ENCODE measurements at places on chromosomes 7 and 10.

DNA sequence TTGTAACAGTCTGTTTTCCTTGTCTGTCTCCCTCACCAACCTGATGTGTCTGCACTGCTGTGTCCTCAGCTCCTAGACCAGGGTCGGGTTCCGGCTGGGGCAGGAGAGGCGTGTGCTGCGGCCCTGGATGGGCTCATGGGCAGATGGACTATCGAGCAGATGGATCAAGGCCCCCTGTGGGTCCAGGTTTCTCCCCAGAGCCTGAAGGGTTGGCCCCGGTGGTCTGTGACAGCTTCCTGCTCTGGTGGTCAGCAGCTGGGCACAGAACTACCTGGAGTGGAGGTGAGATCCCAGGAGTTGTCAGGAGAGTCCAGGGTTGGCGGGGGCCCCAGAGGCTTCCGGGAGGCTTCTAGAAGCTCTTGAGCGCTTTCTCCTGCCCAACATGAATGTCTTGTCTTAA, 75.1 kb downstream of the GRK5 start:
- DNase-seq: no peak

GRCh38 chr7:69042138-69042537, 556.1 kb upstream of the AUTS2 start:
- DNase-seq: no peak

DNA sequence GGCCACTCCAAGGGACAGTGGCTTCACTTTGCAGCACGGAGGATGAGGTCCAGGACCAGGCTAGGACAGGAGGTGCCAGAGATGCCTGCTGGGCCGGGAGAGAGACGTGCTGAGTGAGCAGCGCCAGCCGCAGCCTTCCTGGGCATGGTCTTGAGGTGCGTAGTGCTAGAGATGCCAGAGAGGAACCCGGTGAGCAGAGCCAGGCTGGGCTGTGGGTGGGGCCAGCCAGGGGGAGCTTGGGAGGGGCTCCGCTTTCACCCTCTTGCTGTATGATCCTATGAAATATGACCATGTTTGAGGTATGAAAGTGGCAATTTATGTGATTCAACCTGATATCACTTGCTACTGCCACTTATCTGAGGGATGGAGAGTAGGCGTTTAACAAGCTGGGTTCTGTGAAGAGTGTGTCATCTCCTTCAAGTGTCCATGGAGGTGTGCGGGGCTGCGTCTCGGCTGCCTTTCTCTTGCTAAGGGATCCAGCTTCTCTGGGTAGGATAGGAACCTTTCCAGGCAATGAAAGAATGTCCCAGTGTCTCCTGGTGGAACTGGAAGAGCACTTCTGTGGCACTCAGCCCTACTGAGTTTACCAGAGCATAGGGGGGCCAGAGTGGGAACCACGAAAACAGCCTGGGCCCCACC, 518.4 kb upstream of the FOXK1 start:
- no peak for DNase-seq

DNA sequence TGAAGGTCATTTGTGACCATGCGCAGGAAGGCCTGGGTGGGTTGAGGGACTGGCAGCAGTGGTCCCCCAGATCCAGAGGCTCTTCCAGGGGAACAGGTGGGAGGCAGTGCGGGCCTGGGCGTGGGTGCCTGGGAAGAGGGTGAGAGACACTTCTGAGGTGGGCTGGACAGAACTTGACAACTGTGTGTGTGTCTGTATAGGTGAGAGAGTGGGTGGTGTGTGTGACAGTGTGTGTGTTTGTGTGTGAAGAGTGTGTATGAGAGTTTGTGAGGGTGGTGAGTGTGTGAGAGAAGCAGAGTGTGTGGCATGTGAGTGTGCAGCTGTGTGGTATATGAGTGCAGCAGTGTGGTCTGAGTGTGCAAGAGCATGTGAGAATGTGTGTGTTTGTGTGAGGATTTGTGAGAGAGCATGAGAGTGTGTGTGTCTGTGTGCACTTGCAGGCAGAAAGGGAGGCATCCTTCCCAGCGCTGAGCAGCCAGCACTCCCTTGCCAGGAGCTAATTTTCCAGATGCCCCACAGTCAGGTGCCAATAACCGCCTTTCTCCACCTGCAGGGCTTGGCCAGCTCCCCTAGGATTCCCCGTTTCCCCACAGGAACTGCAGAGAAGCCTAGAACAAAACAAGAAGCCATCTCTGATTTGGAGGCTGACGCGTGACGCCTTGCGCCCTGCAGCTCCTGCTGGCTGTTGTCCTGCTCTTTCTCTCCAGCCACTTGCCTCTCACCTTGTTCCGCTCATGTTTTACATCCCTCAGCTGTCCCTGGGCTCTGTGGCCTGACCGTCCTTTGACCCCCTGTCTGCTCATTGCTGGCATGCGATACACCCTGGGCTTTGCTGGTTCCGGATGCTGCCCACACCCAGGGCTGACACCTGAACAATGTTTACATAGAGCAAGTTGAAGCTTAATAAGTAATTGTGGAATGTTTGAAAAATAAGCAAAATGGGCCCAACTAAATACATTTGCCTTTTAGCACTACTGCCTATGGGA, 88.0 kb downstream of the TMEM178B start:
- no peak for DNase-seq

- no peak for DNase-seq
Measured at GRCh38 chr7:93883917-93884345, 6.6 kb downstream of the TFPI2 start.

GRCh38 chr10:127878475-127879055, 14.2 kb downstream of the CLRN3 start:
- no peak for DNase-seq

GRCh38 chr7:6164491-6164890, 107.9 kb downstream of the CYTH3 start:
- DNase-seq: no peak

GRCh38 chr10:114764656-114765055, 56.9 kb upstream of the FHIP2A start:
- no peak for DNase-seq

DNA sequence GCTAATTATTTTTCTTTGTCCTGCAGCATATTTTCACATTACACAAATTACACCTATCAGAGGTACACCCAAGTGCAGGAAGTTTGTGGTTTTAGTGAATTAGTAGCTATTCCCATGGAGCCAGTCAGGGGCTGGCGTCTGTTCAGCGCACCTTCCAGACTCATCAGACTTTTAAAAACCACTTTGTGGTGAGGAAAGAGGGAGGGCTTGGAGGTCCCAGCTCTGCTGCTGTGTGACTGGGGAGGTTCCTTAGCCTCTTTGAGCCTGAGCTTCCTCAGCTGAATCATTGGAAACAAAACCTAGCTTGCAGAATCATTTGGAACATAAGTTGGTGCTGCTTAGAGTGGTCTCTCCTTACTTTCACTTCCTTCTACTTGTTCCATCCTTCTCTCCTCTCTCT, 175.4 kb downstream of the SORCS3 start:
- no peak for DNase-seq

DNA sequence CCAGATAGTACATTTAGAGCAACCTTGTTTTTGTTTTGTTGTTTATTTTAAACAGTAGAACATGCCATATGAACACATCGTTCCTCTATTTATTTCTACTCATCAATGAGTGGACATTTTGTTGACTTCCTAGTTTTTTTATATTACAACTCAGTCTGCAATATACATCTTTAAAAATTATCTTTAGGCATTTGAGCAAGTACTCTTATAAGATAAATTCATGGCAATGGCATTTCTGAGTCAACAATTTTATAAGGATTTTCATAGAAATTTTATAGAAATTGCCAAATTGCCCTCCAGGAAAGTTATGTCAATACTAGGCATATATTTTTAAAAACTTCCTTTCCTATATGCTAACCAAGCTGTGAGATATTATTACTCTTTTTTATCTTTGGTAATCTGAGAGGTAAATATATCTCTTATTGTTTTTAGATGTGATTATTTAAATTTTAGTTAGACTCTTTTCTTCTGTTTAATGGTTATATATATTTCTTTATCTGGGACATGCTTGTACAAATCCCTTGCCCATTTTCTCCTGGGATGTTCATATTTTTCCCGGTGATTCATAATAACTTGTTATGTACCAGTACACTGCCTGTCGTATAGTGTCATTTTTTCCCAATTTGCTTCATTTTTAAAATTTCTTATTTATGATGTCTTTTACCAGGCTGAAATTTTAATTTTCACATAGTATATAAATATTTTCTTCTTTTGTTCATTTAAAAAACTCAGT, 50.5 kb downstream of the FZD1 start:
- no peak for DNase-seq

DNA sequence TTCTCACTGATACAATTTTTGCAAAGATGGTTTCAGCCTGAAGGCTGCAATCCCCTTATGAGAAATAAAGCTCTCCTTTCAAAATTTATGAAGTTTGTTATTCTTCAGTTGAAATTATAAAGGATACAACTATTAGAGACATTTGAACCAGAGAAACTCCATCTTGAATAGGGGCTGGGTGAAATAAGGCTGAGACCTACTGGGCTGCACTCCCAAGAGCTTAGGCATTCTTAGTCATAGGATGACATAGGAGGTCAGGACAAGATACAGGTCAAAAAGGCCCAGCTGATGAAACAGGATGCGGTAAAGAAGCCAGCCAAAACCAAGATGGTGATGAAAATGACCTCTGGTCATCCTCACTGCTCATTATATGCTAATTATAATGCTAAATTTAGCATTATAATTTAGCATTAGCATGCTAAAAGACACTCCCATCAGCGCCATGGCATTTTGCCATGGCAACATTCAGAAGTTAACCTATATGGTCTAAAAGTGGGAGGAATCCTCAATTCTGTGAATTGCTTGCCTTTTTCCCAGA, 22.4 kb upstream of the IFIT1B start:
- peak; percentile 51 for DNase-seq

GRCh38 chr10:49516216-49516970, 22.5 kb downstream of the ERCC6 start:
- DNase-seq: no peak

GRCh38 chr7:148306759-148307158, 283.8 kb upstream of the C7orf33 start:
- no peak for DNase-seq

GRCh38 chr7:28246921-28247461, 66.4 kb upstream of the JAZF1 start:
- DNase-seq: no peak

- no peak for DNase-seq
Measured at GRCh38 chr7:102061354-102061945, 225.2 kb upstream of the SH2B2 start.

GRCh38 chr7:134701272-134701671, 54.6 kb downstream of the BPGM start:
- DNase-seq: peak; percentile 40

DNA sequence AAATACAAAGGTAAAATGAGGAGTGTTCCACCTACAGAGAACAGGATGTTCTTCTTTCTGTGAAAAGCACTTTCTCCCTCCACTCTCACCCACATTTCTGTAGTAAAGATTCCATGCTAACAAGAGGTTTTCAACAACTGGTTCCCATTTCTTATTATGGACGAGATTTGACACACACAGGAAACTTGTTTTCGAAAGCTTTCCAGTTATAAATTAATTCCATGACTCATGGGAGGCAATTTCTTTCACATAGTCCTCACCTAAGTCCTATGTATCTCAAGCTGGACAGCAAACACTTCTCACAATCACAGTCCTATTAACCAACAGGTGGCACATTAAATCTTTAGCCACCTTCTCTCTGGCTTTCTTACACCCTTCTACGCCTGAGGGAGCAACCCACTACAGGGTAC, 24.5 kb downstream of the RAPGEF5 start:
- no peak for DNase-seq

GRCh38 chr7:44681645-44682044, 67.0 kb upstream of the ZMIZ2 start:
- no peak for DNase-seq

GRCh38 chr10:34859170-34859569, 44.1 kb upstream of the PARD3 start:
- no peak for DNase-seq

- DNase-seq: no peak
Measured at GRCh38 chr7:157658851-157659412, 322.1 kb downstream of the DNAJB6 start.

DNA sequence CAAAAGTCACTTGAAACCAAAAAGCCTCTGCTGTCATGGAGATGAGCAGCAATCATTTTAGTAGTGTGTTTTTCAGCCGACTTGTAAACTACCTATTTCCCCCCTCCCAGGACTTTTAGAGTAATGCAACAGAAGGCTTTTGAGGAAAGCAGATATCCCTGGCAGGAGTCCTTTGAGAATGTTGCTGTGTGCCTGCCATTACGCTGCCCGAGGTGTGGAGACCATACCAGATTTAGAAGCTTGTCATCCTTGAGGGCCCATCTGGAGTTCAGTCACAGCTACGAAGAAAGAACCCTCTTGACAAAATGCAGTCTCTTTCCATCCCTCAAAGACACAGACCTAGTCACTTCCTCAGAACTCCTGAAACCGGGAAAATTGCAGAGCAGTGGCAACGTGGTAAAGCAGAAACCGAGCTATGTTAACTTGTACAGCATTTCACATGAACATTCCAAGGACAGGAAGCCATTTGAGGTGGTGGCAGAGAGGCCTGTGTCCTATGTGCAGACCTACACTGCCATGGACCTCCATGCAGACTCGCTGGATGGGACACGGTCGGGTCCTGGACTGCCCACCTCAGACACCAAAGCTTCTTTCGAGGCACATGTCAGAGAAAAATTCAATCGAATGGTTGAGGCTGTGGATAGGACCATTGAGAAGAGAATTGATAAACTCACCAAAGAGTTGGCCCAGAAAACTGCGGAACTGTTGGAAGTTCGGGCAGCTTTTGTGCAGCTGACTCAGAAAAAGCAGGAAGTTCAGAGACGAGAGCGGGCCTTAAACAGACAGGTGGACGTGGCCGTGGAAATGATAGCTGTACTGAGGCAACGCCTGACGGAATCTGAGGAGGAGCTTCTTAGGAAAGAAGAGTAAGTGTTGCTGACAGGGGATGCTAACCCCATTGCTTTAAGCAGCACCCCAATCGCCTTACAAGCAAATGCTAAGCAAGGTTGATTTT, 2.2 kb downstream of the ZNF365 start:
- DNase-seq: no peak

GRCh38 chr7:114981323-114981722, 59.4 kb downstream of the MDFIC start:
- peak; percentile 44 for DNase-seq

DNA sequence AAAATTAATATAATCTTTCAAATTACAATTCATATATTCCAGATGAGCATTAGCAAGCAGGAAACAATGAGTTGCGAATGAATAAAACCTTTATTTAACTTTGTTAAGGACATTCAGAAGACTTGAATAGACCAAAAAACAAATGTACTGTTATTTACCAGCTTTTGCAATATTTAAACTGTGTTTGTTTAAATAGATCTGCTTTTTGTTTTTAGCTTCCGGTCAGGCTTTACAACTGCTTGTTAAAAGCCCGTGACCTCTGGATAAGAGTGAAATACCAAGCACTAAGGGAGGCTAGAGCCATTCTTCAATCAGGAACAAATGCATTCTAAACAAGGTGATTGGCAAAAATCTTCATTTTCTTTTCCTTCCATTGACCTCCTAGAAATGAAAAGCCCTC, 184.9 kb upstream of the GNAI1 start:
- no peak for DNase-seq

- no peak for DNase-seq
Measured at GRCh38 chr10:124364674-124365073, 54.0 kb downstream of the OAT start.

- no peak for DNase-seq
Measured at GRCh38 chr10:29620112-29620690, 14.6 kb downstream of the SVIL start.

- DNase-seq: no peak
Measured at GRCh38 chr10:62053860-62054259, 152.4 kb downstream of the ARID5B start.

- no peak for DNase-seq
Measured at GRCh38 chr7:46123-46829, 146.1 kb upstream of the FAM20C start.

Measured in OCI-M1 (cell line).